CD4-positive, alpha-beta T cell (primary cell): ENCODE measurements at places on chromosomes 6 and 20.
A peak's percentile ranks its signal among the peaks of the same experiment; 100 is the strongest.

- peak within 1 kb of the TSS; percentile 85 for H3K27ac ChIP-seq
- H3K36me3 ChIP-seq, result no peaks in the 10 kb centered on the region
These were observed at the start of gene COMMD7 for GRCh38 chr20:32743237-32744112. Gene COMMD7 (minus strand): TSS chr20:32743467. CDS start chr20:32743391, 76 bp downstream.

- no peaks in the 10 kb centered on the region for H3K4me1 ChIP-seq
- H3K36me3 ChIP-seq, result peaks cover 71% of the 10 kb centered on the region
- DNase-seq, result no peak
- H3K27ac ChIP-seq, result no peak overlapping the region
These were observed 25.8 kb upstream of the PLCG1 start for GRCh38 chr20:41111578-41111951.

- no peaks in the 10 kb centered on the region for H3K4me1 ChIP-seq
- H3K27me3 ChIP-seq, result no peaks in the 10 kb centered on the region
- H3K27ac ChIP-seq, result no peak overlapping the region
- no peak overlapping the region for H3K4me3 ChIP-seq
- H3K36me3 ChIP-seq, result no peaks in the 10 kb centered on the region
These were observed 121.7 kb upstream of the CCN2 start for GRCh38 chr6:132072831-132073230.

DNA sequence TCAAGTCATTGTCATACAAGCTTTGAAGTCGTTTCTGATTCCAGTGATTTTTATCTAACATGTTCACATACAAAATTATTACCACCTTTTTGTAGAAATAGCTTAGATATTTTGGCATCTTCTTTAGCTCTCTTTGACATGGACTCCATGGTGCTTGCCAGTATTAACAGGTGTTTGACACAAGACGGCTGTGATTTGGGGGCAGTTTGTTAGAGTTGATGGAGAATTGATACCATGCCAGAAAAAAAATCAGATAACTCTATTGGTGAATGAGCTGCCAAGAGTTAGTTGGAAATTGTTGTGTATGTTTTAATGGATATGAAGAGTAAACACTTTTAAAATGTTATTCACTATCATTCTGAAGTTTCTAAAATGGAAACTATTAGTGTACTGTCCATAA, 146.6 kb upstream of the LAMP5 start:
- H3K4me1 ChIP-seq, result no peaks in the 10 kb centered on the region
- H3K36me3 ChIP-seq, result no peaks in the 10 kb centered on the region
- H3K27me3 ChIP-seq, result no peaks in the 10 kb centered on the region
- no peak for DNase-seq
- H3K4me3 ChIP-seq, result no peak overlapping the region
- H3K27ac ChIP-seq, result no peak overlapping the region

GRCh38 chr6:157834549-157834948, 11.5 kb downstream of the SNX9 start:
- DNase-seq, result no peak
- H3K36me3 ChIP-seq, result no peaks in the 10 kb centered on the region
- H3K4me3 ChIP-seq, result no peak overlapping the region
- H3K4me1 ChIP-seq, result peaks cover 33% of the 10 kb centered on the region
- H3K27ac ChIP-seq, result no peak overlapping the region

DNA sequence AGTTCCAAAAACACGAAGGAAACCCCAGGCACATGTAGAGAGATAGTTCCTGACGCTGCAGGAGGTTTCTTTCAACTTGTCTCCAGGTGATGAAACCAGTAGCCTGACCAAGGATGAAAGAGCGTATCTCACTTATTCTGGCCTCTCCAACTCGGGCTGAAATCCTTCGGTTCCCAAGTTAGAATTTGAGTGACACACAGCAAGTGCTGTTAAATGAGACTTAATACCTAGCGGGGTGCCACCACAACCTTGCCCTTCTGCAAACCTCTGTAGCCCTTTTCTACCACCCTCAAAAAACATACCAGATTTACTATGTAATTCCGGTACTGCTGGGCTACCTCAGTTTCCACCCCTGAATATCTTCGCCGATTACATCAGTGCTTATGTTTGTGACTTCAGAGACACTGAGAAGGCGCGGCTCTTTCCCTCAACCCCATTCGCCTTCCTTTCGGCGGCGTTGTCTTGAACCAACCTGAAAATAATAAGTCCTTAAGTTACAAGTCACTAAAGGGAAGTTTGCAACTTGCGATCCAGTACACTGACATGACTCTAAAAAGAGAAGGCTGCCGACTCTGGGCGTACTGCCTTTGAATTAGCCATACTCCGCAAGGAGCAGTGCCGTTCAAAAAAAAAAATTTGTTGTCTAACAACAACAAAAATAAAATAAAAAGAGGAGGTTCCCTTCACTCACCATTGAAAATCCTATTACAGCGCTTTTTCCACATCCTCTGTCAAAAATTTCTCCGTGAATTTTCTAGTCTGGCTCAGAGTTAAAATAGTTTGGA, 194.9 kb upstream of the ZNF184 start:
- no peaks in the 10 kb centered on the region for H3K36me3 ChIP-seq
- H3K27me3 ChIP-seq, result peaks cover 86% of the 10 kb centered on the region
- DNase-seq, result no peak
- no peak overlapping the region for H3K27ac ChIP-seq
- no peak overlapping the region for H3K4me3 ChIP-seq

DNA sequence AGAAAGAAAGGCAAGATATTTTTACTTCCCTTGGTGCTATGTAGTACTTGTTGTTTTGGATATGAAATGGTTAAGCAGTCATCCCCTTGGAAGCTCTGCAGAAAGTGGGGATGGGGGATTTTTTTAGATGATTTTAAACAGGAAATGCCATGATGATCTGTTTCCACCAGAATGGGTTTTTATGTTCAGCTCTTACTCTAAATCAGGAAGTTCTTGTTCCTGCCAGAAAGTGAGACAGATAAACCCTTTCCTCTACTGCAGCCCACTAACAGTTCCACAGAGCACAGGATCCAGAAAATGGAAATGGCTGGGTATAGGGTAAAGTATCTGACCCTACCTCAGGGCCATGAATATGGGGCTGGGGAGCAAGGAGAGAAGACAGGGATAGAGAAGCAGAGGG, 32.1 kb upstream of the PPP1R3G start:
- no peak for DNase-seq
- no peak overlapping the region for H3K27ac ChIP-seq
- no peaks in the 10 kb centered on the region for H3K27me3 ChIP-seq

GRCh38 chr6:14505401-14505800, 387.8 kb downstream of the CD83 start:
- no peak for DNase-seq
- H3K4me1 ChIP-seq, result peaks cover 7% of the 10 kb centered on the region
- no peaks in the 10 kb centered on the region for H3K27me3 ChIP-seq
- no peak overlapping the region for H3K27ac ChIP-seq
